ENCODE measurements at places on chromosomes 6 and 20.

DNA sequence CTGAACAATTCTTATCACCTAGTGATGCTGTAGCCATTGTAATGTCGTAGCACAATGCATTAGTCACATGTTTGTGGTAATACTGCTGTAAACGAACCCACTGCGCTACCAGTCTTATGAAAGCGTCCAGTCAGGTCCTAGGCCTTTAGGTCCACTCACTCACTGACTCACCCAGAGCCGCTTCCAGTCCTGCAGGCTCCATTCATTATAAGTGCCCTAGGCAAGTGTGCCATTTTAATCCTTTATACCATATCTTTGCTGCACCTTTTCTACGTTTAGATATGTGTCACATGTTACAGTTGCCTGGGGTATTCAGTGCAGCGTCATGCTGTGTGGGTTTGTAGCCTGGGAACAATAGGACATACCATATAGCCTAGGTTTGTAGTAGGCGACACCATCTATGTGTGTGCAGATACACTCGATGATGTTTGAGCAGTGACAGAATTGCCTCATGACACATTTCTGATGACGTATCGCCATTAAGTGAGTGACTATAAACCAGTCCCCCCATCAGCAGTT, 15.4 kb downstream of the IGF2R start:
- DNase-seq = no peak

DNA sequence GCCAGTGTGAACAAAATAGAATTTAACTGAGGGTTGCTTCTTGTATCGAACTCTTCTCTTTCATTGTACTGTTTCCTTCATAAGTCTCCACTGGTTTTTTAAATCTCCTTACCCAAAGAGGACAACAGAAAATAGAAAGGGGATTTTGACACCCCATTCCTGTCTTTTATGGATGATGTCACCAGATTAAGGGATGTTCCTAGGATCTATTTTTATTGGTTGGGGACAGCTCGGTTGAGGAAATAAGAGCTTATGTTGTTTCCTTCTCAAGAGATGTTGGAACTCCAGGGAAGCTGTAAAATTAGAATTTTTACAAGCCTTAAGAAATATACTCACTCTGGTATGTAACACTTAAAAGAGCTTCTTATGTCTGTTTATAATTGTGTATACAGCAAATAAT, 171.5 kb downstream of the PHF3 start:
- no peak for DNase-seq

GRCh38 chr20:38135271-38135650, 29.8 kb downstream of the TGM2 start:
- DNase-seq = no peak

- peak; percentile 73 for DNase-seq
Observed at GRCh38 chr6:111551521-111552231, 54.0 kb downstream of the TRAF3IP2 start.

- no peak for DNase-seq
Observed at GRCh38 chr6:29763491-29764289, 40.5 kb downstream of the HLA-F start.

GRCh38 chr6:37242429-37243052, 15.0 kb upstream of the TBC1D22B start:
- no peak for DNase-seq

- peak; percentile 29 for DNase-seq
Observed at GRCh38 chr20:17612287-17612991, 42.6 kb downstream of the DSTN start.

DNA sequence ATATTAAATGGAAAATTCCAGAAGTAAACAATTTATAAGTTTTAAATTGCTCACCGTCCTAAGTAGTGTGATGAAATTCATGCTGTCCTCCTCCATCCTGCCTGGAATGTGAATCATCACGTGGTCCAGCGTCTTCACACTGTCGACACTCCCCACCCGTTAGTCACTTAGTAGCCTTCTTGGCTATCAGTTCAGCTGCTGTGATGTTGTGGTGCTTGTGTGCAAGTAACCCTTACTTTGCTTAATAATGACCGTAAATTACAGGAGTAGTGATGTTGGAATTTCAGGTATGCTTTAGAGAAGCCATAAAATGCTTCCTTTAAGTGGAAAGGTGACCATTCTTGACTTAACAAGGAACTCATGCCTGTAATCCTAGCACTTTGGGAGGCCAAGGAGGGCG, 25.2 kb downstream of the RIOK1 start:
- DNase-seq = no peak

GRCh38 chr6:126094411-126094810, 108.1 kb downstream of the TRMT11 start:
- DNase-seq = no peak

- DNase-seq = no peak
Observed at GRCh38 chr20:42313704-42314103, 695.5 kb upstream of the CHD6 start.

GRCh38 chr20:1816384-1817381, 78.5 kb upstream of the SIRPA start:
- no peak for DNase-seq

DNA sequence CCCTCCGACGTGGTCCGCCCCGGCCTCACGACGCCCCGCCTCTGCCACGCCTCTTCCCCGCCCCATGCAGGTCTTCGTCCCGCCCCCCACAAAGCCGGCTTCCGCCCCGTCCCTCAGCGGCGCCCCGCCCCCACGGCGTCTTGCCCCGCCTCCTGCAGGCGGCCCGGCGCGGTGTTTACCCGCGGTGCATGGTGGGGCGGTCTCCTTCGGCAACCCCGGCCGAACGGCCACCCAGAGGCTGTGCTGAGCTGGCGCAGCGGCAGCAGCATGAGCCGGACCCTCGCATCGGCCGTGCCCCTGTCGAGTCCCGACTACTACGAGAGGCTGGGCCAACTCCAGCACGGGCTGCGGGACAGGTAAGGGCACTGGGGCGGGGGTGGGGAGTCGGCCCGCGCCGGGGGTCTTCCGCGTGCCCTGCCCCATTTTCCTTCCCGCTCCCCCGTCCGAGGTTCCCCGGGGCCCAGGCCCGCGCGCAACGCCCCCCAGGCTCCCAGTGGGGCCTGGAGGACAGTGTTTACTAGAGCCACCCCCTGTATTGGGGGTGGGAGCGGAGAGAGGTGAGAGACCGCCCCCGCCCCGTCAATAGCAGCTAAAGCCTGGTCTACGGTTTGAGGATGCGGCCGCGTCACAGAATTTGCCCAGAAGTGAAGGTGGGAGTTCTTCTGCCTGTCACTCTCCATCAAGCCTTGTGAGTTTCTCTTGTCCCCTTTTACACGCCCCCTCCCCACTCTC, at the start of gene KIZ:
Gene KIZ (plus strand): TSS at position 234 of the 732 bp plus-strand sequence. CDS start 34 bp downstream, at position 268.
- peak; percentile 99 for DNase-seq

DNA sequence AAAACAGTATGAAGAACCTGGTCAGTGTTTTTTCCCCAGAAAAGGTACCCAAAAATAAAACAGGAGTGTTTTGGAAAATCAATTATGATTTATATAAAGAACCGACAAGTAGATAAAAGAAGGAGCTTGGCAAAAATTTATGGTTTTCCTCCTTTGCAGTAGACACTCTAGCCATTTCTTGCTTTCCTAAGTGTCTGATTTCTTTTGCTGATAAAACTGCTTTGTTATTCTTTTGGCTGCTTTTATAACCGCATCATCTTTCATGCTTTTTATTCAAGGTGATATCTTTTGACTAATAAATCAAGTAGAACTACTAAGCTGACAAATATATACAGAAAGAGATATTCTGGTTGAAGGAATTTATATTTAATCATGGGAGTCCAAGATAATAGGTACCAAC, 16.6 kb downstream of the ATG5 start:
- DNase-seq = no peak

GRCh38 chr6:106874481-106874880, 100.0 kb downstream of the CD24 start:
- no peak for DNase-seq

GRCh38 chr6:5950361-5950785, 56.4 kb downstream of the NRN1 start:
- no peak for DNase-seq

DNA sequence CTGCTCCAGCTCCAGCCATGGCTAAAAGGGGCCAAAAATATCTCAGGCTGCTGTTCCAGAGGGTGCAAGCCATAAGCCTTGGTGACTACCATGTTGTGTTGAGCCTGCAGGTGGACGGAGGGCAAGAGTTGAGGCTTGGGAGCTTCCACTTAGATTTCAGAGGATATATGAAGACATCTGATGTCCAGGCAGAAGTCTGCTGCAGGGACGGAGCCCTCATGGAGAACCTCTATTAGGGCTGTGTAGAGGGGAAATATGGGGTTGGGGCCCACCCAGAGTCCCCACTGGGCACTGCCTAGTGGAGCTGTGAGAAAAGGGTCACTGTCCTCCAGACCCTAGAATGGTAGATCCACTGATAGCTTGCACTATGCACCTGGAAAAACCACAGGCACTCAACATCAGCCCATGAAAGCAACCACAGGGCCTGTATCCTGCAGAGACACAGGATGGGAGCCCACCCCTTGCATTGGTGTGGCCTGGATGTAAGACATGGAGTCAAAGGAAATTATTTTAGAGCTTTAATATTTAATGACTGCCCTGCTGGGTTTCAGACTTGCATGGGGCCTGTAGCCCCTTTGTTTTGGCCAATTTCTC, 70.5 kb downstream of the NINL start:
- DNase-seq = no peak

GRCh38 chr20:57625181-57625958, 5.1 kb upstream of the ZBP1 start:
- no peak for DNase-seq

- no peak for DNase-seq
Observed at GRCh38 chr20:53244711-53245110, 272.6 kb downstream of the TSHZ2 start.

DNA sequence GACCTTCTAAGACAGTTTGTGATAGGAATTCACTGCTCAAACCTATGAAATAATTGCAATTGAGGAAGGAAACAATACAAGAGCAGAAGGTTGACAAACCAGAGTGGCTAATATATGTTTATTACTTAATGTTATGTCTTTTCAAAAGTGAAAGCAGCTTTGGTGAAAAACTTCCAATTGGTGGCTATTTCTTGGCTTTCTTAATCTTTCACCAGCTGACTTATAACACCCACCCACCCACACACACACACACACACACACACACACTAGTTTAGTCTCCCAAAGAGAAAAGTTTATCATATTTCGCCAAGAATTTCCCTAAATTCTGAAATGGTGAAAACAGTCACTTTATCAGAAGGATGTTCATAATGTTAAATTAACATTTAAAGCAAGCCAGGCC, 583.5 kb downstream of the EYS start:
- no peak for DNase-seq

DNA sequence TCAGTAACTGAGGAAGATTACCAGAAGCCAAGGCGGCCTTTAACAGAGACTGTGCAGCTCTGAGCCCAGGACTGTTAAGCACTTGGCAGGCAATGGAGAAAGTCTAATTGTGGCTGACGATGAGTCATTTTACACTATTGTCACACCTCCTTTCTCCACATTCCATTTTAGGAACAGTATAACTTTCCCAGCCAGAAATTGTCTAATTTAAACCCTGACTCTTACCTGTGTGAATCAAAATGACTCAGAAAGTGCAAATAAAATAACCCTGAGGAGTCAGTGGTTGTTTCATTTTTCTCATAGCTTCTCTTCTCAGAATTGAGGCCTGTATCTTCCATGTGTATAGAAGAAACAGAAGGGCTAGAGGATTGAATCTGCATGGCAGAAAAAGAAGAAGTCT, 40.0 kb upstream of the OPN5 start:
- no peak for DNase-seq

DNA sequence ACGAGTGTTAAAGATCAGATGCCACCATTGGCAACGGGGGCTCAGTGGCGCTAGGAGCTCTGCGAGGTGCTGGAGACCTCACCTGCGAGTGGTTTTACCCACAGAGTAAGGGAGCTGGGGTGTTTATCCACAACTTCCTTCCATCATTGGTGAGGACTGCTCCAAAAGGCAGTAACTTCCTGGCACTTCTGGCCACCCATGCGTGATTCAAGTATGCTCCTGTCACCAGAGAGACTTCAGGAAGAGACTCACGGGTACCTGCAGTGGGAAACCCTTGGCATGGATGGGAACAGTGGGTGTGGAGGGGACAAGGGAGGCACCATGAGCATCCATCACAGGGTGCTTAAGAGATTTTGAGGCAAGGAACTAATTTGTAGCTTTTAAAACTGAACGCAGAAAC, 53.2 kb downstream of the RIN2 start:
- DNase-seq = no peak

- DNase-seq = no peak
Observed at GRCh38 chr20:408843-409696, 971 bp downstream of the RBCK1 start.

DNA sequence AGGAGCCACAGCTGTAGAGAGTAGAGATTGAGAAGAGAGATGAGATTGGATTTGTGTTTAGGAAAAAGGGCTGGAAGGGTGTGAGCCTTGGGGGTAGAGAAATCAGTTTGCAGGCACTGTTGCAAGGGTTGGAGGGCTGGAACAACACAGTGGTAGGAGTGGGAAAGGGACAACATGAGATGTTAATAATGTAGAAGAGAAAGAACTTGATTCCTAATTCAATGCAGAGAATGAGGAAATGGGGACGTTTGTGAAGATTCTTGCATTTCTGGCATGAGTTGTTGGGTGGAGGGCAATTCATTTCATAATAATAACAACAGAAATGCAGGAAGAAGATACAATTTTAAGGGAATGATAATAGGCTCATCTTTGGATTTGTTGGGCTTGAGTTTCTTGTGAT, 141.4 kb upstream of the TBX18 start:
- DNase-seq = no peak

DNA sequence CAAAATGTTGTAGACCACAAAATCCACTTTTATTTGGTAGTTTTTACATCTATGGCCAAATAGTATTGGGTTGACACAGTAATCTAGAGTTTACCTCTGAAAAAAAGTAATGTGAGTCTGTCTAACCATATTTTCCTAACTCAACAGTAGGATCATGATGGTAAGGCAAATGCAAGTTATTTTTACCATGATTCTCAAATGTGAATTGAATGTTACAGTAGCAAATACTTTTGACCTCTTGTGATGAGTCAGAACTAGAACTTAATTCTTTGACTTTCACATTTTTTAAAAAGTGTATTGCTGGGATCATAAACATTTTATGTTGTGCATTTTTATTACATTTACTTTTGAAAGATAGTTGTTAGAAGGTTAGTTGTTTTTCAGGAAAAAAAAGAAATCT, 22.0 kb downstream of the RNF146 start:
- no peak for DNase-seq

DNA sequence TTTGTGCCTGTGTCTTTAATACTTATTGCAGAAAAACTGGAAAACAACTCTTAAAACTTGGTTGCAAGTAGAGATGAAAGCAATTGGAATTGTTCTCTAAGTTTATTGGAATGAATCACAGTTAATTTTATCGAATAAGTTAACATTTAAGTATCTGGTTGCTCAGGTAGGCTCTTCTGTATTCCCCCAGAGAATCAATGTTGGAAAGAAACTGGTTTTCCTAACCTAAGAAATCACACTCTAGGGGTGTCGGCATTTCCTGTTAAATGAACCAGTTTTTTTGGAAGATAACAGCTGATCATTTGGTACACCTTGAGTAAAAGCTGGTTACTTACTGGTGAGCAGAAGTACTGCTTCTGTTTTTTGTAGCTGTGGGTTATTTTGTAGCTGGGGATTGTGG, 5.2 kb downstream of the TFAP2C start:
- DNase-seq = no peak

GRCh38 chr20:47220161-47220582, 136.3 kb downstream of the ZMYND8 start:
- no peak for DNase-seq

GRCh38 chr6:98136333-98136732, 698.0 kb upstream of the POU3F2 start:
- no peak for DNase-seq

Data from pancreas (tissue), 10 donors.